HFFc6 (cell line): ENCODE measurements at places on chromosomes 11 and 22.
A peak's percentile ranks its signal among the peaks of the same experiment; 100 is the strongest.

- no peak for DNase-seq
- H3K4me1 ChIP-seq, result peaks cover 16% of the 10 kb centered on the region
- H3K27me3 ChIP-seq, result peaks cover 17% of the 10 kb centered on the region
- peak overlapping the region; percentile 3; the same call in 1 of the 2 replicates for H3K4me3 ChIP-seq
- no peak overlapping the region for H3K27ac ChIP-seq
- H3K36me3 ChIP-seq, result no peaks in the 10 kb centered on the region
Observed at GRCh38 chr11:16611926-16612565, 126.4 kb upstream of the C11orf58 start.

DNA sequence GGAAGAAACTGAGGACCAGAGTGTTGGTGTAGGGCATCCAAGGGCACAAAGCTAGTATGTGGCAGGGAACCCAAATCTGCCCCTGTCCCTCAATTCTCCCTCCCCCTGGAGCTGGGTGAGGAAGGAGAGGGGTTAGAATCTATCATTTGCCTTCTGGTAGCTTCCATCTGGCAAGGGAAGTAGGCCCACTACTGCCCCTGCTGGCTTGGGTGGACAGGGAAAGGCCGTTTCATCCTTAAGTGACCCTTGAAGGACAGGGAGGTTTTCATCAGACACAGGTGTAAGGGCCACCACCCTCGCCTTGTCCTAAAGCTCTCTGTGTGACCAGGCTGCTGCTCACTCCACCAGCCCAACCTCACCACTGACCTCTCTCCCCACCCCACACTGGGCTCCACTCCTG is 22.1 kb downstream of the NECTIN1 start:
- H3K27ac ChIP-seq, result no peak overlapping the region
- no peak overlapping the region for H3K4me3 ChIP-seq
- no peak for DNase-seq
- H3K27me3 ChIP-seq, result peaks cover 7% of the 10 kb centered on the region; the same call in 1 of the 2 replicates
- peaks cover 11% of the 10 kb centered on the region for H3K4me1 ChIP-seq

DNA sequence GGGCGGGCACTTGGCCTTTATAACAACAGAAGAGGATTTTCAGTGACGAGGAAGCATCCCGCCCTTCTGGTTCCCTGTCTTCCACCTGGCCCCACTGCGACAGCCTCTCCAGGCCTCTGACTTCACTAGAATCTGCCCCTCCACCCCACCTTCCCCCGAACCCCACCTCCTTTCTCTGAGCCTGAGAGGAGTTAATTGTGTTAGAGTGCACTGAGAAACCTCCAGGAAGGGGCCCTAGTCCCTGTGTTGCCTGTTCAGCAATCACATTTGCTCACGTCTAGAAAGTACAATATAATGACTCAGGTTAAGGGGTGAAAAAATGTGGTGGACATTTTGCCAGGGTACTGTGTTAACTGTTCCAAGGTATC is 38.8 kb downstream of the PTPRJ start:
- no peak for DNase-seq
- no peak overlapping the region for H3K4me3 ChIP-seq
- no peak overlapping the region for H3K27ac ChIP-seq
- H3K36me3 ChIP-seq, result peaks cover 5% of the 10 kb centered on the region; the same call in 1 of the 2 replicates

- H3K4me1 ChIP-seq, result no peaks in the 10 kb centered on the region
- peaks cover 5% of the 10 kb centered on the region for H3K27me3 ChIP-seq
- H3K27ac ChIP-seq, result no peak overlapping the region
- no peaks in the 10 kb centered on the region for H3K36me3 ChIP-seq
- H3K4me3 ChIP-seq, result no peak overlapping the region
Observed at GRCh38 chr11:87398931-87399330, 361.2 kb downstream of the TMEM135 start.

GRCh38 chr11:72970557-72971118 is 156.4 kb downstream of the ATG16L2 start:
- DNase-seq, result no peak
- peak overlapping the region; percentile 62 for H3K27ac ChIP-seq
- H3K4me3 ChIP-seq, result peak overlapping the region; percentile 54
